ENCODE measurements at places on chromosomes 3 and 15.

- DNase-seq, result no peak
Measured at GRCh38 chr3:154214306-154214705, 93.1 kb downstream of the ARHGEF26 start.

- DNase-seq, result no peak
Measured at GRCh38 chr15:64521726-64522164, 61.4 kb downstream of the ZNF609 start.

DNA sequence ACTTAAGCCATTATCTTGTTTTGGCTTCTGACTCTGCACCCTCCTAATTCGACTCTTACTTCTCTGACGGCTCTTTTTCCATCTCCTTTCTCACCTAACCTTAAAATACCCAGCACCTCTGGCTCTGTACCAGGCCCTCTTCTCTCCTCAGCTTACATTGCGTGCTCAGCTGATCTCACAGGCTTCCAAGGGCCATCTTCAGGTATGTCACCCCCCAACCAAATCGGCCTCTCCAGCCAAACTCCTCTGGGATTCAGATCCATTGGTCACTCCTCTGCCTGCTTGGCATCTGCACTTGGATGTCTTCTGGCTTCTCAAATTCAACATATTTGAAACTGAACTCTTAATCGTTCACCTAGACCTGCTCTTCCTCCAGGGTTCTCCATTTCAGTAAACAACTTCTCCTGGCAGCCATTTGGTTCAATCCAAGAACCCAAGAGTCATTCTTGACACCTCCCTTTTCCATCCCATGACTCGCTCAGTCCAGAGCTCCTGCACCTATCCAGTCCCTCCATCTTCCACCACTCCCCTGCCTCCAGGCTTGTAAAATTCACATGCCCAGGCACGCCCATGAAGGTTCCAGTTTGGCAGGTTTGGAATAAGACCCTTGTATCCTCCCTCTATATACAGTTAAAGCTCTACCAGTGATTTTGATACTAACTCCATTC is 35.2 kb upstream of the SLC41A3 start:
- no peak for DNase-seq

- DNase-seq, result no peak
Measured at GRCh38 chr3:194654443-194654842, 17.5 kb downstream of the LSG1 start.

DNA sequence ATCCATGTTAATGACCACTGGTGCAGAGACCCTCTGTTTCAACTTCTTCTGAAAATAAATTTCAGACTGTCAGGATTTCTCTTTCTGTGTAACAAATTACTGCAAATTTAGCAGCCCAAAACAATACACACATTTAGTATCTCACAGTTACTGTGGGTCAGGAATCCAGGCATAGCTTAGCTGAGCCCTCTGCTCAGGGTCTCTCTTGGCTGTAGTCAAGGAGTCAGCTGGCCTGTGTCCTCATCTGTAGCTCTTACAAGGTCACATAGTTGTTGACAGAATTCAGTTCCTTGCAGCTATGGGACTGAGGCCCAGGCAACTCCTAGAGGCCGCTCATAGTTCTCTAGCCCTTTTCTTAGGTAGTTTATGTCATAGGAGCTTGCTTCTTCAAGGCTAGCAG is 51.9 kb downstream of the NKIRAS1 start:
- DNase-seq, result no peak

DNA sequence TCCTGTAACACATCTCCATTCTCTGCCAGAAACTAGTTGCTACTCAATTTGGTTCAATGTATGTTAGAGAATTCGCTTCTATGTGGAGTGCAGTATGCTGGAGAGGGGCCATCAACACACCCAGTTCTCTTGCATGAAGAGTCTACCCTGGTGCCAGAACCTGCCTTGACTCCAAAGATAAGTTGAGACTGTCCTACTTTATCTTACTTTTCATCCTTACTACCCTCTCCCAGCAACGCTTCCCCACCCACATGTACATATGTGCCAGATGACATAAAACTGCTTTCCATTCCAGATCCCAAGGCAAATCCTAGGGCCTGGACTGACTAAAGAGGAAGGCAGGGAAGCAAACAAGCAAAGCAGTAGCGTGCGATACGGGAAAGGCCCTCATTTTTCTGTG is 442.6 kb upstream of the THRB start:
- no peak for DNase-seq
